Cardiac ventricle fibroblast (primary cell): ENCODE measurements at places on chromosomes 2 and 18. TPM values are rescaled to one million over a fixed set of nuclear protein-coding genes. Genes with fewer than 3 reads are reported as not detected.

DPY30 gene
- total RNA-seq = 30.4 and 35.3 TPM in 2 replicates

ATP6V1B1 gene
- 0.12 and 1.4 TPM in 2 replicates for total RNA-seq

ALS2 gene
- total RNA-seq = 8.7 and 12.5 TPM in 2 replicates

PDCL3 gene
- total RNA-seq = 7.2 and 10.2 TPM in 2 replicates

ZNF396 gene
- 0.88 and 1.1 TPM in 2 replicates for total RNA-seq

FAM161A gene
- 0.69 and 1.3 TPM in 2 replicates for total RNA-seq

CD28 gene
- not detected in 2 replicates for total RNA-seq

ALPI gene
- total RNA-seq = not detected in 2 replicates

ZNF385B gene
- total RNA-seq = 0.19 and 0.49 TPM in 2 replicates

SCN3A gene
- not detected in 2 replicates for total RNA-seq

SPP2 gene
- not detected in 2 replicates for total RNA-seq

MOGAT1 gene
- total RNA-seq = not detected in 2 replicates

TSHZ1 gene
- total RNA-seq = 10.2 and 11.5 TPM in 2 replicates

SERPINB13 gene
- not detected in 2 replicates for total RNA-seq

CROCC2 gene
- 0.12 and 0.29 TPM in 2 replicates for total RNA-seq

GPR17 gene
- not detected in 2 replicates for total RNA-seq

ASB18 gene
- total RNA-seq = not detected in 2 replicates

CAPN14 gene
- total RNA-seq = not detected in 2 replicates

HTR2B gene
- total RNA-seq = 4.1 and 4.3 TPM in 2 replicates

RNF125 gene
- 0.75 and 1.3 TPM in 2 replicates for total RNA-seq

TXNL1 gene
- total RNA-seq = 61.5 and 65.4 TPM in 2 replicates

MERTK gene
- 0.64 and 2.7 TPM in 2 replicates for total RNA-seq

RUFY4 gene
- not detected in 2 replicates for total RNA-seq

UGT1A4 gene
- 0.34 TPM in 1 of 2 replicates, not detected in the other for total RNA-seq

GATA6 gene
- total RNA-seq = 30.0 and 37.3 TPM in 2 replicates

PID1 gene
- 35.1 and 37.6 TPM in 2 replicates for total RNA-seq

WBP1 gene
- total RNA-seq = 46.9 and 49.3 TPM in 2 replicates

STPG4 gene
- 0.20 TPM in 1 of 2 replicates, not detected in the other for total RNA-seq

SLC30A3 gene
- 0.06 and 0.10 TPM in 2 replicates for total RNA-seq

VAMP5 gene
- total RNA-seq = 53.7 and 63.0 TPM in 2 replicates

HAAO gene
- 0.64 TPM in 1 of 2 replicates, not detected in the other for total RNA-seq

CDH20 gene
- 0.29 and 0.94 TPM in 2 replicates for total RNA-seq

SPTBN1 gene
- total RNA-seq = 186 and 199 TPM in 2 replicates

IKZF2 gene
- total RNA-seq = 7.6 and 10.6 TPM in 2 replicates

CFAP65 gene
- total RNA-seq = 0.34 TPM in 1 of 2 replicates, not detected in the other

NEU4 gene
- not detected in 2 replicates for total RNA-seq

SCN9A gene
- 0.68 and 0.87 TPM in 2 replicates for total RNA-seq

GREB1L gene
- total RNA-seq = 0.12 and 0.15 TPM in 2 replicates

SERPINB12 gene
- total RNA-seq = not detected in 2 replicates

CCDC148 gene
- not detected in 2 replicates for total RNA-seq

LONRF2 gene
- total RNA-seq = 0.24 and 0.44 TPM in 2 replicates

SKA1 gene
- 0.62 and 3.4 TPM in 2 replicates for total RNA-seq

IL1F10 gene
- not detected in 2 replicates for total RNA-seq

RAB27B gene
- total RNA-seq = 1.1 and 1.5 TPM in 2 replicates

POTEE gene
- not detected in 2 replicates for total RNA-seq

FRZB gene
- total RNA-seq = not detected in 2 replicates

RPE gene
- 53.3 and 56.2 TPM in 2 replicates for total RNA-seq

LYPD1 gene
- total RNA-seq = not detected in 2 replicates

NCKAP5 gene
- not detected in 2 replicates for total RNA-seq

REEP1 gene
- not detected in 2 replicates for total RNA-seq

ELOA2 gene
- not detected in 2 replicates for total RNA-seq

NFU1 gene
- 17.2 and 25.9 TPM in 2 replicates for total RNA-seq

SP140L gene
- 5.8 and 7.1 TPM in 2 replicates for total RNA-seq

RGPD8 gene
- 6.4 and 6.7 TPM in 2 replicates for total RNA-seq

ALK gene
- total RNA-seq = not detected in 2 replicates

MARS2 gene
- total RNA-seq = 4.6 and 5.3 TPM in 2 replicates

CNGA3 gene
- not detected in 2 replicates for total RNA-seq
